ENCODE measurements at places on chromosomes 2 and 18. TPM values are rescaled to one million over a fixed set of nuclear protein-coding genes. Genes with fewer than 3 reads are reported as not detected.

The CPLX4 gene
- not detected for total RNA-seq

The PID1 gene
- 36.9 TPM for total RNA-seq

The CYP26B1 gene
- 3.4 TPM for total RNA-seq

The CNTNAP5 gene
- total RNA-seq: 65.1 TPM

The TNFRSF11A gene
- 0.63 TPM for total RNA-seq

The CIB4 gene
- total RNA-seq: not detected

The MFSD2B gene
- 0.63 TPM for total RNA-seq

The FAM110C gene
- 2.8 TPM for total RNA-seq

The MARS2 gene
- 14.1 TPM for total RNA-seq

The DOCK10 gene
- total RNA-seq: 12.5 TPM

The MEP1B gene
- not detected for total RNA-seq

The MCEE gene
- total RNA-seq: 16.9 TPM

The SFTPB gene
- total RNA-seq: not detected

The IL1RL1 gene
- not detected for total RNA-seq

The SLC4A5 gene
- total RNA-seq: 13.8 TPM

The CRYGD gene
- total RNA-seq: not detected

The C2orf92 gene
- total RNA-seq: 11.3 TPM

The ITGA4 gene
- 9.4 TPM for total RNA-seq

The SLC66A3 gene
- total RNA-seq: 11.6 TPM

The CCDC85A gene
- 34.4 TPM for total RNA-seq

The TOGARAM2 gene
- under 0.01 TPM for total RNA-seq

The AOX1 gene
- total RNA-seq: 1.9 TPM

The SPDYA gene
- 5.0 TPM for total RNA-seq

The RTP5 gene
- total RNA-seq: 3.1 TPM

The CCDC142 gene
- 76.4 TPM for total RNA-seq

The MPV17 gene
- 107 TPM for total RNA-seq
